Activated CD8-positive, alpha-beta memory T cell treated with anti-CD3 and anti-CD28 coated beads, Interleukin-2, amount 10 ng/mL, durations not matched to agents 7 days and 5 days (primary cell): ENCODE measurements at places on chromosomes 1 and 21. TPM values are rescaled to one million over a fixed set of nuclear protein-coding genes. Genes with fewer than 3 reads are reported as not detected.

- DNase-seq = no peak
- H3K36me3 ChIP-seq = no peaks in the 10 kb centered on the region
- H3K4me1 ChIP-seq = peaks cover 8% of the 10 kb centered on the region
Measured at GRCh38 chr1:22537441-22538139, 25.7 kb upstream of the EPHA8 start.

DNA sequence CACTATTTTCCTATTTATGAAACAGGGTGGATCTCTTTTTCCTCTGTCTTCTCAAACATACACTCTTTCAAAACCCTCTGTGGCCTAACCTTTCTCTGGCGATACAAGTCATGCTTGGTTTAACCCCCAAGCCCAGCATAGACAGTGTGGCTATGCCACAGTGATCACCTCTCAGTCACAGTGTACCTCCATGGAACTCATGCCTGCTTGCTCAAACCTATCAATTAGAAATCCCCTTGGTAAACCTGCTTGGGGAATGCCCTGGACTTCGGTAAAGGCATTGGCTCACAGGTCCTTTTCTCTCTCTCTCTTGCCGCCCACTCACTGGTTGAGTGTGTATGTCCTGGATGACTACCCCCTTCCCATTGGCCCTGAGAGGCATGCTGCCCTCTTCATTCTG, 147.5 kb downstream of the CYYR1 start:
- no peaks in the 10 kb centered on the region for H3K27me3 ChIP-seq
- no peaks in the 10 kb centered on the region for H3K4me1 ChIP-seq
- H3K4me3 ChIP-seq = no peak overlapping the region
- no peak overlapping the region for H3K27ac ChIP-seq

- peaks cover 25% of the 10 kb centered on the region for H3K27me3 ChIP-seq
- no peaks in the 10 kb centered on the region for H3K36me3 ChIP-seq
Measured at GRCh38 chr1:24152631-24153494, 9.9 kb upstream of the IL22RA1 start.

- no peak overlapping the region for H3K4me3 ChIP-seq
- DNase-seq = no peak
- peaks cover 3% of the 10 kb centered on the region for H3K4me1 ChIP-seq
- no peak overlapping the region for H3K27ac ChIP-seq
- no peaks in the 10 kb centered on the region for H3K27me3 ChIP-seq
Measured at GRCh38 chr1:197127246-197127912, 19.1 kb downstream of the ASPM start.

DNA sequence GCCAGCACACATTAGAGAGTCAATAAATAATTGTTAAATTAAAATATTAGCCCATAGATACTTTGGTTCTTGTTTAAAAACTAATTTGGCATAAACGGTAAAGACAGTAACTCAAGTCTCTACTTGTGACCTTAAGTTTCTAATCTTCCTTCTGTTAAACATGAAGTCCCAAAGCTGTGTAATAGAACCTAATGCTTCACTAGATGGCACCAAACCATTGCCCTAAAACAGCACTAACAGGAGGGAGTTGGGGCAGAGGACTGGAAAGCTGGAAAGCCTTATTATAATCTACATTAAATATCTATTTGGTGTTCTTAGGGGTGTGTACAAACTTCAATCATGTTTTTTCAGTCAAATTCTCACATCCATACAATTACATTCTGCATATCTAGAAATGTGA, 176.7 kb downstream of the OLFM3 start:
- H3K4me1 ChIP-seq = no peaks in the 10 kb centered on the region
- H3K27ac ChIP-seq = no peak overlapping the region
- no peaks in the 10 kb centered on the region for H3K36me3 ChIP-seq
- no peak for DNase-seq
- no peaks in the 10 kb centered on the region for H3K27me3 ChIP-seq

GRCh38 chr1:43747736-43748135, 40.4 kb downstream of the ST3GAL3 start:
- no peak for DNase-seq
- peaks cover 10% of the 10 kb centered on the region for H3K36me3 ChIP-seq
- no peak overlapping the region for H3K4me3 ChIP-seq
- H3K27ac ChIP-seq = no peak overlapping the region
- no peaks in the 10 kb centered on the region for H3K27me3 ChIP-seq

GRCh38 chr1:200034262-200034557, 6.7 kb downstream of the NR5A2 start:
- H3K27me3 ChIP-seq = peaks cover 19% of the 10 kb centered on the region
- no peaks in the 10 kb centered on the region for H3K36me3 ChIP-seq
- H3K27ac ChIP-seq = no peak overlapping the region
- peaks cover 2% of the 10 kb centered on the region for H3K4me1 ChIP-seq

- H3K27me3 ChIP-seq = no peaks in the 10 kb centered on the region
- DNase-seq = no peak
- H3K4me3 ChIP-seq = no peak overlapping the region
- no peak overlapping the region for H3K27ac ChIP-seq
- no peaks in the 10 kb centered on the region for H3K36me3 ChIP-seq
Measured at GRCh38 chr1:150528196-150528595, 12.6 kb downstream of the FALEC start.

DNA sequence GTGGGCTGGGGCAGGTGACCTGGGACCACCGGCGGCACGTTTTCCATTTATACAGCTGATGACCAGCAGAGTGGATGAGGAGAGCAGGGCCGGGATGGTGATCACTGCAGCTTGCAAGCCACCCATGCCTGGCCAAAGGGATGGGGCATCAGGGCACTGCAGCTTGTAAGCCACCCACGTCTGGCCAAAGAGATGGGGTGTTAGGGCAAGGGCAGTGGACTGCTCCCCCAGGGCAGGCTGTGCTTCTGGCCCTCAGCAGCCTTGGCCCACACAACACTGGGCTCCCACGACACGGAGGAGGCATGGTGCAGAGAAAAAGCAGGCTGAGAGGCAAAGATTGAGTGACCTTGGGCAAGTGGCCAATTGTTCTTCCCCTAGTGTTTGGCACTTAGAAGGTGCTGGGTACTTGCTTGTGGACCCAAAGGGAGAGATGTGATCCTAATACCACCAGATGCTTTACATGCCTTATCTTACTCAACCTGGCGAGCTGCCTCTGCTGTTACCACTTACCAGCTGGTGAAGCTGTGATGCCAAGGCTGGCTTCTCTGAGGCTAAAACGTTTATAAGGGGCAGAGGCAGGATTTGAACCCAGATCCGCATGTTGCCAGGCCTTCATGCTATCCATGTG, 48.3 kb downstream of the TRIM62 start:
- no peak overlapping the region for H3K27ac ChIP-seq
- peaks cover 5% of the 10 kb centered on the region for H3K36me3 ChIP-seq
- peaks cover 37% of the 10 kb centered on the region for H3K4me1 ChIP-seq
- no peak for DNase-seq
- H3K27me3 ChIP-seq = no peaks in the 10 kb centered on the region

- peak; percentile 83 for DNase-seq
- peak overlapping the region; percentile 51 for H3K4me3 ChIP-seq
- H3K27ac ChIP-seq = peak overlapping the region; percentile 89
- H3K4me1 ChIP-seq = peaks cover 75% of the 10 kb centered on the region
- peaks cover 3% of the 10 kb centered on the region for H3K36me3 ChIP-seq
Measured at GRCh38 chr1:221777431-221778072, 35.7 kb upstream of the DUSP10 start.

DNA sequence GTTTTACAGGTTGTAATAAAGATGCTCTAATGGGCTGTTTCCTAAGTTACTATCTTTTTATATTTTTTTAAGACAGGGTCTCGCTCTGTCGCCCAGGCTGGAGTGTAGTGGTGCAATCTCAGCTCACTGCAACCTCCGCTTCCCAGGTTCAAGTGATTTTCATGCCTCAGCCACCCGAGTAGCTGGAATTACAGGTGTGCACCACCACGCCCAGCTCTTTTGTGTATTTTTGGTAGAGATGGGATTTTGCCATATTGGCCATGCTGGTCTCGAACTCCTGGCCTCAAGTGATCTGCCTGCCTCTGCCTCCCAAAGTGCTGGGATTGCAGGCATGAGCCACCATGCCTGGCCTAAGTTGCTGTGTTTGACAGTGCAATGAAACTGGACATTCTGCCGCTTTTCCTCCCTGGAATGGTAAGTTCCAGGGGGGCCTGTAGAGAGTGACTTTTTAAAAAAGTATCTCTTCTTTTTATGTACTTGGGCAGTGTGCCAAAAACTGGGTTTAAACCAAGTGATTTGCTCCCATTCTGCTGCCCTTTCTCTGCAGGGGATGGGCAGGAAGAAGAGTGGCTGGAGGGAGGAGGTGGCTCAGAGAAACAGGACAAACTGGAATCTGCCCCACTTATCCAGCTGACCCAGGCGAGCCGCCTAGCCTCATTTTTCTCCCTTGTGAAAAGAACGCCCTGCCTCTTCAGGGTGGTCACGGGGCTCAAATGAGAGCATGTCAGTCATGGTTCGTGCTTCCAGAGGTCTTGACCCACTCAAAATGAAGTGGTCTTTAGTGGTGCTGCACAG, 2.3 kb downstream of the SLC37A1 start:
- H3K27me3 ChIP-seq = peaks cover 13% of the 10 kb centered on the region
- no peak overlapping the region for H3K4me3 ChIP-seq
- no peak overlapping the region for H3K27ac ChIP-seq
- peaks cover 17% of the 10 kb centered on the region for H3K4me1 ChIP-seq
- no peak for DNase-seq

- H3K36me3 ChIP-seq = no peaks in the 10 kb centered on the region
- no peak overlapping the region for H3K4me3 ChIP-seq
- H3K4me1 ChIP-seq = peaks cover 14% of the 10 kb centered on the region
- peaks cover 13% of the 10 kb centered on the region for H3K27me3 ChIP-seq
- no peak for DNase-seq
- H3K27ac ChIP-seq = no peak overlapping the region
Measured at GRCh38 chr1:224594851-224595250, 21.3 kb upstream of the CNIH3 start.

- H3K27me3 ChIP-seq = peaks cover 3% of the 10 kb centered on the region
- no peaks in the 10 kb centered on the region for H3K36me3 ChIP-seq
- peaks cover 1% of the 10 kb centered on the region for H3K4me1 ChIP-seq
- no peak for DNase-seq
- H3K4me3 ChIP-seq = no peak overlapping the region
Measured at GRCh38 chr1:50347933-50348332, 75.3 kb downstream of the DMRTA2 start.

- H3K27ac ChIP-seq = peak overlapping the region; percentile 82
- DNase-seq = peak; percentile 51
- H3K36me3 ChIP-seq = peaks cover 28% of the 10 kb centered on the region
- H3K4me1 ChIP-seq = peaks cover 48% of the 10 kb centered on the region
- H3K4me3 ChIP-seq = peak overlapping the region; percentile 92
Measured at GRCh38 chr1:205748403-205749233, 1.4 kb downstream of the NUCKS1 start.

The GPR37L1 gene
- total RNA-seq = not detected

The GADD45A gene
- 33.7 TPM for total RNA-seq

The FCRL6 gene
- total RNA-seq = 0.23 TPM

The NUAK2 gene
- total RNA-seq = 6.0 TPM
